ENCODE measurements at places on chromosomes 16 and 17. TPM values are rescaled to one million over a fixed set of nuclear protein-coding genes. Genes with fewer than 3 reads are reported as not detected.

GRCh38 chr16:16099320-16099719, 124.0 kb downstream of the ABCC6 start:
- peak; percentile 13 for DNase-seq

- peak; percentile 83 for DNase-seq
Measured at GRCh38 chr17:56785997-56786680, 47.6 kb downstream of the C17orf67 start.

DNA sequence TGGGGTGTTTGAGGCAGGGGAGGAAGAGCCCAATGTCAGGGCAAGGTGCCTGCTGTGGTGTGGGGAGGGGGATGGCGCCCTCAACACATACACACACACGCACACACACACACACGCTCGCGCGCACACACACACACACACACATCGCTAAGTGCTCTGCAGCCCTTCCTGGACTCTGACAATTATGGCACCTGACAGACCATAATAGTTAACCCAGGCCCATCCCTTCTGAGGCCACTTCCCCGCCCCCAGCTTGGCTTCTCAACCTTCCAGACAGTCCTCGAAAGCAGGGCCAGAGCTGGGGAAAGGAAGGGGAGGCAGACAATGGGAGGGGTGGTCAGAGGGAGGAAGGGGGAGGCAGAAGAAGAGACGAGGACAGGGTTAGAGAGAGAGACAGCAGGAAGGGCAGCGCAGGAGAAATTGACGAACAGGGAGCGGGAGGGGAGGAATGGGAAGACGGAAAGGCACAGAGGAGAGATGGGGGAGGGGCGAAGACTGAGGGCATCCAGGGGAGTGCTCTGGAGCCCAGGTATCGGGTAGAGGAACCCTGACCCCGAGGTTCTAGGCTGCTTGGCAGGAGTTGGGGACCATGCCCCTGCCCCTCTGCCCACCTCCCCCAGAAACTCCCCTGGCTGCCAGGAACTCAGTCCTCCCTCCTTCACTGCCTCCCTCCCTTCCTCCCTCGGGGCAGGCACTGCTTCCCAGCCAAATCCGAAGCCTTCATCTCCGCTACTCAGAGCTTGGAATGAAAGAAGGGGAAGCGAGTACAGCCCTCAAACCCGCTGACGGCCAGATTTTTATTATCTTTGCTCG, 4.0 kb downstream of the SRCIN1 start:
- DNase-seq: no peak

DNA sequence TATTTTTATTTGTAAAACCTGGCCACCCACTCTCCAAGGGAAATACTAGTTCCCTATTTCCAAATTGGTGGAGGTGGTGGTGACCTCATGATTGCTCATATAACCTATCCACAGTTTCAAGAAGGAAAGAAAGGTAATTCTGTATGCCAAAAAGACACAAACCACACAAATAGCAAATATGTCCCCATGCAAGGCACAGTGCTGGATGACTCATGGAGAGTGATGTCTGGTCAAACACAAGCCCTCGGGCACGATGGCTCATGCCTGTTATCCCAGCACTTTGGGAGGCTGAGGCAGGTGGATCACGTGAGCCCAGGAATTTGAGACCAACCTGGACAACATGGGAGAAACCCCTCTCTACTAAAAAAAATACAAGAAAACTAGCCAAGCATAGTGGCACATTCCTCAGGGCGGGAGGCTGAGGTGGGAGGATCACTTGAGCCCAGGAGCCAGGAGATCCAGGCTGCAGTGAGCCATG, 64.2 kb downstream of the GNA13 start:
- DNase-seq: peak; percentile 100

- DNase-seq: peak; percentile 6
Measured at GRCh38 chr17:37050920-37051319, 102.2 kb downstream of the AATF start.

DNA sequence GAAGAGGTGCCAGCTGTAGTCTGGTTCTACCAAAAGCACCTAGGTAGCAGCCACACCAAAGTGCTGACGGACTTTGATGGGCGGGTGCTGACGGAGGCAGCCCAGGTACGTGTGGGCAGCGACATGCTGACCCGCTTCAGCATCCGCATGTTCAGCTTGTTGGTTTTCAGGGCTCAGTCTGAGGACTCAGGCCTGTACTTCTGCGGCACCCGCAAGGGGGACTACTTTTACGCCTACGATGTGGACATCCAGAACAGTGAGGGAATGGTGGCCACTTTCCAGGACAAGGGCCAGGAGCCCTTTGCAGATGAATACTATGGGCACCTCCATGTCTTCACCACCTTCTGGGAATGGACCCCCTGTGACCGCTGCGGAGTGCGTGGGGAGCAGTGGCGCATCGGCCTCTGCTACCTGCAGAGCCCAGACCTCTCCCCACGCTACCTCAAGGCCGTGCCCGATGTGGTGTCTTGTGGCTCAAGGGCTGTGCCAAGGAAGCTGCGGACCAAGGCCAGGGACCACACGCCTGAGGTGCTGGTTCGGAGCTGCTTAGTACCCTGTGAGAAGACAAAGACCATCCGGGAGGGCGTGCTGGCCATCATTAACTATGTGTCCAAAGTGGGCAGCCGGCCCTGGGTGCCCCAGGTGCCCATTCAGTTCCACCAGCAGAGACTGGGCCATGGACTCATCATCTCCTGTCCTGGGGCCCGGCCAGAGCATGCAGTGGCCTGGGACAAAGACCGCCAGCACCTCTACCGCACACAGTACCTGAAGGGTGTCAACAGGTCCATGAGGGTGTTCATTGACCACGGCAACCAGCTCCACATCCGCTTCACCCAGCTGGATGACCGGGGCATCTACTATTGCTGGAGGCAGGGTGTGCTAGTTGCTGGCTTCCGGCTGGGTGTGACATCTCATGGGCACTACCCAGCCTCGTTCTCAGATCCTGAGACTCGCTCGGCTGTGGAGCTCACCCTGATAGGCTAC, 5.0 kb upstream of the EFTUD2 start:
- no peak for DNase-seq

DNA sequence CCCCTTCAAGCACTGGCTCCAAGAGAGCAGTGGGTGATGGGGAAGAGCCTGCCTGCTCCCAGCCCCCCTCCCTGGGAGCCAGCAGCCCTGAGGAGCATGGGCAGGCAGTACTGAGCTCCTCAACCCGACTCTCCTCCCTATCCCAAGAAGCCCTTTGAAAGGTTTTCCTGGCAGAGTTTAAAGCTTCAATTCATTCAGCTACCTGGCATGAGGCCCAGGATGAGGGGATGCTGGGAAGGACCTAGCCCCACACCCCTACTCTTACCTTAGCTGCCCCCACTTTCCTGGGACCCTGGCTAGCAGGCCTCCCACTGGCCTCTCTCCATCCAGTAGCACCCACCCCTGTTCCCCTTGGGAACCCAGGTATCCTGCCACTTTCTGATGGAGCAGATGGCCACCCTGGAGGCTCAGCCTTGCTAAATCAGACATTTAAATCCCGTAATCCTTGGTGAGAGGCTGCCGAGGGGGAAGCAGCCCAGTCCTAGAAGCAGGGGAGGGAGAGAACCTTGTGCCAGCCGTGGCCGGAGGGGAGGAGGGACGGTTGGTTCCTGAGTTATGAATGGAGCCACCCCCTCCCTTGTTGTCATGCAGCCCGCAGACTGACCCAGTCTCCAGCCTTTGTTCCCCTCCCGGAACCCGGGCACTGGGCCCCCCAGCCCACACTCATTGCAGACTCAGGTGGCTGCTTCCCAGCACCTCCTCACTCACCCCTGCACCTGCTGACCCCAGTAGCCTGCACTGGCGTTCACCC, 17.1 kb downstream of the ATP1B2 start:
- DNase-seq: no peak

DNA sequence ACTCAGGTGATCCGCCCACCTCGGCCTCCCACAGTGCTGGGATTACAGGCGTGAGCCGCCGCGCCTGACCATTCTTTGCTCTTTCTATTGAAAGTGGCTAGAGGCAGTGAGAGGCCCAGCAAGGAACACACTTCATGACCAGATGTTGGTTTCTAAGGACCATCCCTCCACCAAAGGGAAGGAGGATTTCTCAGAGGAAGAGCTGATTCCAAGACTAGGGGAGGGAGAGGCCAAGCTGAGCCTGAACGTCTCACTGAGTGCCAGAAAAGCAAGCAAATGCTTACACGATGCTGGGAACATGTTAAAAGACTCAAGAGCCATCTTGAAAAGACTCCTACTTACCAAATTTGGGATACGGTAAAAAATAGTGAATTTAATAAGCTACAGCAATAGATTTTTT, 79.2 kb downstream of the MRM3 start:
- DNase-seq: no peak

Gene GLTPD2
- total RNA-seq: 0.98 TPM

Gene UMOD
- total RNA-seq: not detected
